ENCODE measurements at places on chromosomes 4 and X.
A peak's percentile ranks its signal among the peaks of the same experiment; 100 is the strongest.

GRCh38 chr4:185186769-185187168 lies 17.0 kb downstream of the CFAP97 start:
- DNase-seq, result no peak

DNA sequence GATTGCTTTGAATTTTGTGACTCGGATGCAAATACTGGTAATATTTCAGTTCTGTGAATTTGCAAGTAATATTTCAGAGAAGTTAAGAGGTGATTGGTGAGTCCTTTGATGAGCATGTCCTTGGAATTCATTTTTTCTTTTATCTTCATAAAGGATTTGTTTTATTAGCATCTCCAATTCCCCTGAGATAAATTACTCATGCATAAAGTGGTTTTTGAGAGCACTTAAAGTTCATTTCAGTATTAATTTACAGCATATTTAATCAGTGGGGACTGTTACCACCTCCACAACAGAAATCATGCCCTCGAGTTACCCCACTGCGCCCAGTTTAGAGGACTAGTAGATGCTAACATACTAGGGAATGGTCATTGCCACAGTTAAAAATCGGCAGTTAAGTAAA lies 65.0 kb downstream of the ZFX start:
- DNase-seq, result no peak

DNA sequence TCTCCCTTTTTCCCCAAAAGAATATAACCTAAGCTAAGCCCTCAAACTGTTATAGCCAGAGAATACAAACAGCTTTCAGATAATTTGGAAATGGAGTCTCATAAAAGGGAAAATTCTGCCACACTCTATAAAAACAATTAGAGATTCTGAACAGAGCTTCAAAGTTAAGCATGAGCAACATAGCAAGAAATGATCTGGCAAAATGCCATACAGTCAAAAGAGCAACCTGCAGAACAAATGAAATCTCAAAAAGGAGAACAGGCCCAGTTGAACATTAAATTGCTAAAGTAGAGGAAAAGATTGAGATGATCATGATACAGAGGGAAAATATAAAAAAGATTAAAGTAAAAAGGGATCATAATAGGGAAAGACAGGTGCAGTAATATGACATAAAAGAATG lies 250.5 kb downstream of the TLL1 start:
- no peak for DNase-seq

- DNase-seq, result no peak
These were observed 145.2 kb upstream of the MAB21L2 start for GRCh38 chr4:150436598-150437370.

DNA sequence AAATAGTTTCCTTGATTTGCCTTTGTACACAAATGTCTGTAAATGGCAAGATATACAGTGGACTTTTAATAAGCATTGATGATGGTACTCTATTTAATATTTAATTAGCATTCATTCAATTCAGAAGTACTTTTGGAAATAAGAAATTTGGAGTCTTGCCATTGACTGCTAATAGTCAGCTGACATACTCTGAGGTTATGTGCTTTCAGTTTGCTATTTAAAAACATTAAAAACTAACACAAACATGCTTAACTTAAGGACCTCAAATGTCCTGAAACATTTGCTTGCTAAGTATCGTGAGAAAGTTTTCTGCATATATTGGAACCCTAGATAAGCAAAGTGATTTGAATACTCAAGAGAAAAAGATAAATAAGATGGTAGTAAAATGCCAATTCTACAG lies 64.6 kb downstream of the REELD1 start:
- no peak for DNase-seq

- no peak for DNase-seq
These were observed 34.9 kb upstream of the CITED1 start for GRCh38 chrX:72340626-72341025.

- DNase-seq, result no peak
These were observed 105.2 kb downstream of the UCHL1 start for GRCh38 chr4:41361794-41362526.

DNA sequence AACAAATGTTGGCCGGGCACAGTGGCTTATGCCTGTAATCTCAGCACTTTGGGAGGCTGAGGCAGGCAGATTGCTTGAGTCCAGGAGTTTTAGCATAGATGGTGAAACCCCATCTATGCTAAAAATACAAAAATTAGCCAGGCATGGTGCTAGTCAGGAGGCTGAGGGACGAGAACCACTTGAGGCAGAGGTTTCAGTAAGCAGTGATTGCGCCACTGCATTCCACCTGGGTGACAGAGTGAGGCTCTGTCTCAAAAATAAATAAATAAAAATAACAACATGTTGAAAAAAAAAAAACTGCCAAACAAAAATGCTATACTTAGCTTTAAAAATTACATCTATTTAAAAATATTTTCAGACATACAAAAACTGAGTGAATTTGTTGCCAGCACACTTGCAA lies 374.2 kb upstream of the SMIM31 start:
- no peak for DNase-seq

- DNase-seq, result no peak
These were observed 153.5 kb downstream of the SLC10A7 start for GRCh38 chr4:146368209-146368608.

GRCh38 chr4:15438939-15439524 lies 11.2 kb downstream of the C1QTNF7 start:
- DNase-seq, result no peak

DNA sequence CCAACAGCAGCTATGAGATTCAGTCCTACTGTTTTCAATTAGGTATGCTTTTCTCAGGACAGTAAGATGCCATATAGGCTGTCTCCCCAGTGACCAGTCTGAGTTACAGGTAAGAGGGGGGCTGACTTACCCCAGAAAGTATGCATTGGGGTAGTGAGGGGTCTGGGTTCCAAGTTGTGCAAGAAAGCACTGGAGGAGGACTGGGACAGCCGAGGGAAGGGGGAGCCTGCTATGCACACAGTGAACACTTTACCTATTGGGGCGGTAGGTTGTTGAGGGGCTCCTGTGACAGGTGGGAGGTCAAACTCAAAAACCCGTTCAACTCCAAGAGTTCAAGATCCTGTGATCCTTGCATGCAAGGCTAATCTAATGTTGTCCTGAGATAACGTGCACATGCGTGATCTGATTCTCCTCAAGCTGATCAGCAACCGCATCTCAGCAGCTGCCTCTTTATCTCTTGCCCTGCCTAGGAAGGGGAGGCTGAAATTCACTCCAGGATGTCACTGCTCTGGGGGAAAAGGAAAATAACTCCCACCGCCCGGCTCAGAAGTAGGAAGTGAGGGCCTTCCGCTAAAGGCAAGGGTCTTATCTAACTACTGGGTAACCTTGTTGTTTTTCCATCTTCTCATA lies 108.8 kb upstream of the KIT start:
- no peak for DNase-seq

DNA sequence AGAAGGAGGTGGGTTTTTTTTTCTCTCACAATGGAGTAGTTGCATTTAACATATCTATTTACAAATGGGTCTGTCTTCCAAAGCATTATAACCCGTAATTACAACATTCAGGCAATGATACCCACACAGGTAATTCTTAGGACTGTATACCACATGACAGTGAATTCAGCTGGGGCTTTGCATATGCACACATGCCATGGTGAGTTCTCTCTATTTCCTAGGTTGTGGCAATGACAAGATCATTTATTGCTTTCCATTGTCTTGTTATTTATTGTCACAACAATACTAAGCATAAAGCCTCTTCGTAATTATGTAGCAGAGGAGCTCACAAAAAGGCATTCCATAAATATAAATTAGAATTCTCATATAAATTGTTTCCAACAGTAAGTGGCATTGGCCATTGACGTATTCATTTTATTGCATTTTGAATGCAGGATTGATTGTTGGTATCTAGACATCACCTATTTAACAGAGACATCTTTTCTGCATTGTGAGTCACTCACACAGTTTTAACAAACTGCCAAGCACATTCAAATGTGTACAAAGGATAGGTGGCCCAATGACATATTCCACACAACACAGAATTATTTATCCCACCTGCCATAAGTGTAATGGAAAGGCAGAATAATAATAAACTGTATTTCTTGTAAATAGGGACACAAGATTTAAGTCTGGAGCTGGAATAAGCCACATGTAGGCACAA lies 390.7 kb upstream of the GALNT7 start:
- no peak for DNase-seq

DNA sequence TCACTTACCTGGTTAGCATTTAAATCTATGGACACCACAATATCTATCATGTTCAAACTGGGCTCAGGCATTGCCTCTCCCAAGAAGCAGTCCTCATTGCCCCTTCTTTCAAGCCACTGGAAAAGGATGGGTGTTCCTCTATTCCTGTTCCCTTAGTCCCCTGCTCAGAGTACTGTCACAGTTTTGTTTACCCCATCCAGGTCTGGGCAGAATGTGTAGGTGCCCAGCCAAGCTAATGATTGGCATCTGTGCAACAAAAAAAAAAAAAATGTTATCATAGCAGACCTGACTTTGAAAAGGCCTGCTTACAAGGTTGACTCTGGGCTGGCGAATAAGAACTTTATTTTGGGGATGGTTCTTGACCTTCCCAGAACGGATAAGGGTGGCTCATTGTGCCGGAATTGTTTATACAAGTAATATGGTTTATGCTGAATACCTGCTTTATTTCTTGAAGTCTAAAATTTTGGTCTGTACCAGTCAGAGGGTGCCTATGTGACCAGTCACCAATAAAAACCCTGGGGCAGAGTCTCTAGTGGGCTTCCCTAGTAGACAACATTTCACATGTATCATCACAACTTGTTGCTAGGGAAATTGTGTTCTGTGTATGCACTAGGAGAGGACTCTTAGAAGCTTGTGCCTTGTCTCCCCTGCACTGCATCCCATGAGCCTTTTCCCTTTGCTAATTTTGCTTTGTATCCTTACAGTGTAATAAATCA lies 47.9 kb downstream of the JADE3 start:
- DNase-seq, result no peak

DNA sequence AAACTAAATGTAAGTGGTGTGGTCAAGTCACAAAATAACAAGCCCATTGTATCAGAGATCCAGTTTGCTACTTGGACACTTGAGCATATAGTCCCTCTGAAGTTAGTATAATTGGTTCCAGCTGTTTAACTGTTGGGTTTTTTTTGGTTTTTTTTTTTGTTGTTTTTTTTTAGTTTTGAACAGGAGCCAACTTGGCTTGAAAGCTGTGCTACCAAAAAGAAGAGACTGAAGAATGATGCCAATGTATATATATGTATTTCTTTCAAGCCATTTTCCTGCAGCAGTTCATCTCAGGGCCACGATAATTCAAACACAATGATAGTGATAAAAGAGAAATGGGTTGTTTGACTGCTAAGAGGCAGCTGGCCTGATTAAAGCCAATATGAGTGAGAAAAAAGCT lies 138.3 kb downstream of the PCDH18 start:
- DNase-seq, result peak; percentile 65

DNA sequence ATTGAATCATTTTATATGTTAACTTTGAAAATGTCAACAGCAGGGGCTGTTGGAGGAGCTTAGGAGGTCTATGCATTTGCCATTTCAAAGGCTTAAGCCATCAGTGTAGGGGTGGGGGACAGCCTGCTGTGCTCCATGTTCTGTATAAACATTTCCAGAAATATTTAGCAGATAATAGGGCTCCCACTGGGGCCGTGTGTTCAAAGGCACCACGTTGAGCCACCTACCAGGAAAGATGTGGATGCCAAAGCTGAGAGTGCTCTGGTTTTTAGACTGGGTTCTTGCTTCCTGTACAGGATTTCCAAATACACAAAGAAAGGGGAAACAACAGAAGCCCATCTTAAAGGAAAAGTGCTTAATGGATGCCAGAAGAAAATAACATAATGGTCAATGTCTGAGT lies 219.5 kb downstream of the CENPC start:
- DNase-seq, result no peak

GRCh38 chrX:65609237-65609636 lies 58.2 kb upstream of the MSN start:
- no peak for DNase-seq
